Foreskin keratinocyte (primary cell): ENCODE measurements at places on chromosomes 5 and 9. TPM values are rescaled to one million over a fixed set of nuclear protein-coding genes. Genes with fewer than 3 reads are reported as not detected.

The OBP2B gene
- total RNA-seq = not detected in 2 replicates

The PCDHGA12 gene
- 1.4 and 3.5 TPM in 2 replicates for total RNA-seq

The MLANA gene
- total RNA-seq = not detected in 2 replicates

The DAP gene
- 83.5 and 93.9 TPM in 2 replicates for total RNA-seq

The PHF24 gene
- 0.11 and 0.54 TPM in 2 replicates for total RNA-seq

The RAD1 gene
- total RNA-seq = 26.1 and 29.1 TPM in 2 replicates

The RNF14 gene
- total RNA-seq = 55.1 and 57.0 TPM in 2 replicates

The ANKRD31 gene
- total RNA-seq = 0.07 and 0.10 TPM in 2 replicates

The RARS1 gene
- total RNA-seq = 116 TPM in 2 replicates

The ZNF300 gene
- total RNA-seq = 10.8 and 11.5 TPM in 2 replicates

The CCL27 gene
- 0.49 and 0.95 TPM in 2 replicates for total RNA-seq

The AGXT2 gene
- not detected in 2 replicates for total RNA-seq

The ISOC1 gene
- 21.7 and 25.7 TPM in 2 replicates for total RNA-seq

The TICAM2 gene
- 1.2 and 1.4 TPM in 2 replicates for total RNA-seq

The FOXD4L4 gene
- not detected in 2 replicates for total RNA-seq

The CSF2 gene
- total RNA-seq = 7.9 and 25.2 TPM in 2 replicates
